Endodermal cell (in vitro differentiated cells): ENCODE measurements at places on chromosomes 3 and 15.

DNA sequence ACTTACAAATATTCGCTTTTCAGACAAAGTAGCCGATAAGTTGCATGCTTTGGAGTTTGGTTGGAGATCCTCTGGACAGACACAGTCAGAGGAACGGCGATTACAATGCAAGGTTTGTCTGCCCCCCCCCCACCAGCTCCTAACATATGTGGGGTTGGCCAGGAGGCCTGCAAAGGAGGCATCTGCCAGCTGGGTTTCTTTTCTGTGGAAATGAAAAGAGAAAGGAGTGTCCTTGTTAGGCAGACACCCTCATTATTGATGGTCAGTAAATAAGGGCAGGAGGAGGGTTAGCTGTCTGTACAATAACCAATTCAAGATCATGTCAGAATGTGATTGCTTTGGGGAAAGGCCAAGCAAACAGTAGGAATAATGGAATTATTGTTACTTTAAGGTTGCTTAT lies 49.1 kb downstream of the TLNRD1 start:
- DNase-seq = no peak

DNA sequence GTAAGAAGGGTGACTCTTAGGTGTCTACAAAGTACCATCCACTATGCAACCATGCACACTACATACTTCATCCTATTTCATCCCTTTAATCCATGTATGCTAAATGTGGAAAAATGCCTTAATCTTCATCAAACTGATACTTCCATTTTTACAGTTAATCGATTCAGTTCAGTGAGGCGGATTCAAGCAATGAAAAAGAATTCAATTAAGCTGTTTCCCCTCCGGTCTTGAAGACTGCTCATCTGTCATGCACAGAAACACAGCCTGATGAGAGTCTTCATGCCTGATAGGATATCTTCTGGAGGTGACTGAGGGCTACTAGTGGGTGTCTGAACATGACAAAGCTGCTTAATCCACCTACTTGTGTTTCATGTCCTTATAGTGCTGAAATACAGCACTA lies 270.6 kb upstream of the ALCAM start:
- DNase-seq = no peak

- DNase-seq = no peak
Observed at GRCh38 chr3:152961323-152961722, 126.4 kb downstream of the P2RY1 start.

DNA sequence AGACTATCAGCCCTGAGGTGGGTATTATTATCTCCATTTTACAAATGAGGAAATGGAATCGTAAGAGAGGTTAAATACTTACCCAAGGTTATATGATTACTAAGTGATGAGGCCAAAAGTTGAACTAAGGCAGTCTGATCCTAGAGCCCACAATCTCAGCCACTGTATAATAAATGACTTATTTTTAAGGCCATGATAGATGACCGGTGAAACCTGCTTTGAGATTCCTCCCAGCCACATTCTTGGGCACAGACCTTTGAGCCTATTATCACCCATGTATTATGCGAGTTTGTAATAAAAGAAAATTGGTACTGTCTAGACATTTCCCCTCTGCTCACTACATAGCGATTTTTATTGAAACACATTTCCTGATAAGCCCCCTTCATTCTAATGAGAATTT lies 37.4 kb downstream of the POLQ start:
- DNase-seq = no peak

DNA sequence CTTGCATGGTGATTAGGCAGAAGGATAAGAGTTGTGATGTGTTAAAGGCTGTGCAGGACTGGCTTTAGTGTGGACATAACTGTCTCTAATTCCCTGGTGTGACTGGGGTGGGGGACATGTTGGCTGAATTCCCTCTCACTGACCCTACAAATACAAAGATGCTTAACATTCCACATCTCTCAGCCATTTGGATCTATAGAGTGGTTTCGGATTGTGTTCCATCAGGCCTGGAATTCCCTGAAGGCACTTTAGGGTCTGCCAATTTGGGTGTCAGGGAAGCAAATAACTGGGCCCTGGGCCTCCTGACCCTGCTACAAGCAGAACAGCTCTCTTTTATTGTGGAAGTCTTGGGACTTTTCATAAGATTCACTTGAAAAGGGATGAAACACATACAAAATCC lies 56.2 kb downstream of the ARHGEF26 start:
- no peak for DNase-seq

DNA sequence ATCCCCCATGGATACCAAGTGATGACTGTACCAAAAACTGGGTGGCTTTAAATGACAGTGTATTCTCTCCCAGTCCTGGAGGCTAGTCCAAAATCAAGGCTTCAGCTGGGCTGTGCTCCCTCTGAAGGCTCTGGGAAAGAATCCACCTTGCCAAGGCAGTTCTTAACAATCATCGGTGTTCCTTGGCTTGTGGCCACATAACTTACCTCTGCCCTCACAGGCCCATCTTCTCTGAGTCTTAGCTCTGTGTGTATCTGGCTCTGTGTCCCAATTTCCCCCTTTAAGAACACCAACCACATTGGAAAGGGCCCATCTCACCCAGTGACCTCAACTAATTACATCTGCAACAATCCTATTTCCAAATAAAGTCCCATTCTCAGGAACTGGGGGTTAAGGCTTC lies 503.0 kb upstream of the PROK2 start:
- no peak for DNase-seq

DNA sequence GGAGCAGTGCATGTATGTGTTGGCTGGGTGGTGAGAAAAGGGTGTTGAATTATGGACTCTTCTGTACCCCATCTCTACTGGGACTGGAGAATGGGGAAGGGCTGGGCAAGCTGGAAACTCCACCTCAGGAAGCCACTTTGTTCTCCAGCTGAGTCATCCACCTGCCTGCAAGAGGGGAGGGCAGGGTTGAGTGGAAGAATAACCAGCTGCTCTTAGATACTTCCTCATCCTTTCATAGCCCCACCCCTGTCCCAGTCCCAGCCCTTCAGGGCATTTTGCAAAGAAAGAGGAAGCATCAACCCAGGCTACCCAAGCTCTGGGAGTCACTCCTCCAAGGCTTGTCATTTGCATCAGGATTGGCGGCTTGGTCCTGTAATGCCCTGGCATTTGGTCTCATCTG lies 33.1 kb downstream of the RAB11A start:
- no peak for DNase-seq

DNA sequence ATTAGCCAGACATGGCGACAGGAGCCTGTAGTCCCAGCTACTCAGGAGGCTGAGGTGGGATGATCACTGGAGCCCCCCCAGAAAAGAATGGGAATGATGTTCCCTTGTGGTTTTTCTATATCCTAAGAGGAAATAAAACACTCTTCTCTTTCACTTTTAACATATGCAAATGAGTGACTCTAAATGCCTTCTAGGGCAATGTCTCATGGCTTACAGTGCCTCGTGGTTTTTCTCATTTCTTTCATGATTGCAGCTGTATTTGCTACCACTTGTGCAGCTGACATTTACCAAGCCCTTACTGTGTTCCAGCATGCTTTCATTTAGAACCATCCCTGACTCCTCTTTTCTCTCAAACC lies 26.4 kb downstream of the STOML1 start:
- no peak for DNase-seq

DNA sequence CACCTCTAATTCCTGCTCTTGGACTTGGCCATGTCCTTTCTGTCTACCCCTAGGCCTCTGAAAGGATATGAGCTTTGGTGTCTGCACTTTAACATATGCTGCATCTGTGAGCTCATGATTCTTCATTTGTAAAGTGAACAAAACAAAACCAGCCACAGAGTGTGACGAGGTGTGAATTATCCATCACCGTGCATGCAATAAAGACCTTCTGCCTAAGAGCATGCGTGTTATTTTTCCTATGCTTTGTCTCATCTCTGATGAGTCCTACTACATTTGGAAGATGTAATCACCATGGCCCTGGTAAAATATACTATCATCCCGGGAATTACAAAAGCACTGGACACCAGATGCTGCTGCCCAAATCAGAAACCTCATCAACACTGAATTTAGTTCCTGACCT lies 103.5 kb upstream of the KCNAB1 start:
- DNase-seq = no peak

GRCh38 chr15:93500155-93500554 lies 411.1 kb upstream of the RGMA start:
- DNase-seq = no peak

DNA sequence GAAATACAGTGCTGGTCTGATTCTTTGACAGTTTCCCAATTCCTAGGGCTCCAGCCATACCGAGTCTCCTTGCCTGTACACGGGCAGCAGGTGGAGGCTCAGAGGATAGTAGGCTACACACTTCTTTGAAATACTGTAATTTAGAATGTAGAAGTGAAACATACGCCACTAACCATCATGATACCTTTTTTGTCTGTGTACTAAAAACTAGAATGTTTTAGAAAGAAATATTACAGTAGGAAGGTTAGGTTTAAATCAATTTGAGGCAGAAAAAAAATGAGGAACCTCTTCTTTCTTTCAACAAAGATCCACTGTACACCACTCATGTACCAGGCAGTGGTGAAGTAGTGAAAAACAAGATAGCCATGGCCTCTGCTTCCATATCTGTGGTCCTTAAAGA lies 354.7 kb downstream of the MCTP2 start:
- DNase-seq = no peak

- DNase-seq = peak; percentile 44
Observed at GRCh38 chr15:98289747-98290146, 329.2 kb downstream of the ARRDC4 start.

- no peak for DNase-seq
Observed at GRCh38 chr15:31313223-31313622, 13.4 kb upstream of the KLF13 start.

DNA sequence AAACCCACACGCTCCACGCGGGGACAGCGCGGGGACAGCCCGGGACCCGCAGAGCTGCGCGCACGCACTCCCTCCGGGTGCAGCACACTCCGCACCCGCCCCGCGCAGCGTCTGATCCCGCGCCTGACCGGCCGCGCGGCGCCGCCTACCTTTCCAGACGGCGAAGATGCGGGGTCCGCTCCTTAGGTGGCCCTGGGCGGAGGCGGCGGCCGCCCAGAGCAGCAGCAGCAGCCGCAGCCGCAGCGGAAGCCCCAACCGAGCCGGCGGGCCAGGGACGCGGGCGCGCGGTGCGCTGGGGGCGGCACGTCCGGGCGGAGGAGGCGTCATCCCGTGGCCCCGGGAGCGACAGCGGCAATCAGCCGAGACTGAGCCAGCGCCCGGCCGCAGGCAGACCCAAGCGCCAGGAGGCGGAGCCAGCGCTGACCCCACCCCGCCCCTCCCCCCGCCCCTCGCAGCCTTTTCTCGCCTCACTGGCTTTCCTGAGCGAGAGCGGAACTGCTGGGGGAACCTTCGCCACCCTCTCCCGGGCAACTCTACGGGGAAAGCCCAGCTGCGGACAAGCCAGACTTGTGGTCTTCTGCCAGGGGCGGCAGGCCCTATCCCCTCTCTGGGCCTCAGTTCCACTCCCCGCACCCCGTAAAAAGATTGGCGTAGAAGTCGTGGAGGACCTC lies at the start of gene SEMA7A:
Gene SEMA7A (minus strand): TSS at position 367 of the 671 bp plus-strand sequence. CDS start 40 bp downstream, at position 327.
- peak; percentile 98 for DNase-seq

- peak; percentile 65 for DNase-seq
Observed at GRCh38 chr3:52507359-52507758, 12.2 kb downstream of the STAB1 start.

DNA sequence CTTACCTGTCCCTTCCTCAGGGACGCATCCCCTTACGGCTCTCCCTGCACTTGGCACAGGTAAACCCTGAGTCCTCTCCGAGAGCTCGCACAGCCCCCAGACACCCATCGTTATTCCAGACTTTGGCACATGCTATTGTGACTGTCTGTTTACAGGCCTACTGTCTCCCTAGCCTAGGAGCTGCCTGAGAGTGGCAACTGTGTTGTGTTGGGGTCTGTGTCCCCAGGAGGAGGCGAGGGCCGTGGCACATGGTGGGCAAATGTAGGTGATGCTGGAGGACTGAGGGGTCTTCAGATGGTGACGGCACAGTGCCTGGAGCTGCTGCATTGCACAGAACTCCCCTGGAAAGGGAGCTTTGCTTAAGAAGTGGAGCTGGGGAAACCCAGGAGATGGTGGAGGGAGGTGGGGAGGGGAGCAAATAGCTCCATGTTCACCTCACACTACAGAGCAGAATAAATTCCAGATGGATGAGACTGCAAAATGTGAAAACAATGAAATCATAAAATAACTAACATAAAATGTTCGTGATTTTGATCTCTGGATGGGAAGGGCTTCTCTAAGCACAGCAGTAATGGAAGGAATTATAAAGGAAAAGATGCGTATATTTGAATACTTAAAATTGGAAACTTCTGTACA lies 96.5 kb downstream of the SMAD6 start:
- DNase-seq = peak; percentile 42

DNA sequence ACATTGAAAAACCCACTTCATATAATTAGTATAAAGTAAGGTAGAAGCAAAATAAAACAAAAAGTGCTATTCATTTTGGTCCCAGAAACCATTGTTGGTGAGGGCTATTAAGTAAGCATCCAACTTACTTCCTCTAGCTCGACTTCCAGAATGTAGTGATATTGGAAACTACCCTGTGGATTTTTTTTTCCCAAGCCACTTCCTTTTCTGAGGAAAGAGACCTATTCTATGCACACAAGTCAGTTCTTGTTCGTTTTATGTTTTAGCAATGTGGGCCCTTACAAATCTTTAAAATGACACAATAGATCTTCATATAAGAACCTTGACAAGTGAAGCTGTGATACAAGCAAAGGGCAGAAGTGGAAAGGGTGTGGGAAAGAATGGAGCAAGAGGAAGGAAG lies 402.0 kb upstream of the TBL1XR1 start:
- no peak for DNase-seq

- no peak for DNase-seq
Observed at GRCh38 chr3:18717598-18717997, 292.5 kb upstream of the SATB1 start.

DNA sequence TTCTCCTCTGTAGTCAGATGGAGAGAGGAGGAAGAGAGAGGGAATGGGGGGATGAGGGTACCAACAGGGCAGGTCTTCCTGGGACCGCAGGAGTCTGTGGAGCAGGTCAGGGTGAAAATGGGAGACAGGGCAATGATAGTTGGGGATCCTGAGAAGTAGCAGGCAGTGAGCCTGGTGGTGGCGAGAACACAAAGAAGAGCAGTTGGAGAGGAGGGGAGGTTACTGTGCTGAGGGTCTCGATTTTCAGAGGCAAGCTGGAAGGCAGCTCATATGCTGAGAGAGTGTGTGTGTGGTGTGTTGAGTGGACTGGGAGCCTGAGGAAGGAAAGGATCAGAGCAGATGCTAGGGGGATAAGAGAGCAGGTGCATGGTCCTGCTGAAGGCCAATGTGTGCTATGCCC lies 2.1 kb upstream of the DOCK3 start:
- no peak for DNase-seq

DNA sequence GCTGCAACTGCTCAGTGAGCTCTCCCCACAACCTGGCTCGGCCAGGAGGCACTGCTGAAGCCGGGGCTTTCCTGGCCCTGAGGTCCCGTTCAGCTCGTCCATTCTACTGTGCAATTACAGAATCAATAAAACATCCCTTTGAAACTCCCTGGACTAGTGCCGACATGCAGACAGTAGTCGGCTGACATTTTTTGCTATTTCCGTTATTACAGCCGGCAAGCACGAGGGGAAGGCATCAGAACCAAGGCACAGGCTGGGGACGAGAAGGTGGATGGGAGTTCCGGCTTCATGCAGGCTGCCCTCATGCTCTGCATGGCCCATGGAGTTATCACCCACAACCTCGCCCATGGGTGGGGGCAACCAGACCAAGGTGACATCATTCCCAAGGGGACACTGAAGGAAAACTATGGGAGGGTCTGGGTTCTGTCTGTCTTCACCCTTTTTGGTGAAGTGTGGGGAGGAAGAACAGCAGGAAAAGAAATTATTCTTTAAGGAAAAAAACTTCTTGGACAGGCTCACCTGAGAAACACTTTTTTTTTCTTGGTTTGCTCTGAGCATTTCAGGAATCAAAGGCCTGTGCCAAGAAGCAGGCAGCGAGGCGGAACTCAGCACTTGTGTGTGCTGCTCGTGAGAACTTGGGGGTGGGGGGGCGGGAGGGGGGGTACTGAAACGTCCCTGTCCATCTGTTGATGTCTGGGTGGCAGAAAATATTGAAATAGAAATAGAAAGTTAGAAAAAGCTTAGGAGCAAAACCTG lies 154.5 kb downstream of the FOXP1 start:
- DNase-seq = no peak
